Right ventricle myocardium superior (tissue), 1 donor: ENCODE measurements at places on chromosomes 4 and X. TPM values are rescaled to one million over a fixed set of nuclear protein-coding genes. Genes with fewer than 3 reads are reported as not detected.

DNA sequence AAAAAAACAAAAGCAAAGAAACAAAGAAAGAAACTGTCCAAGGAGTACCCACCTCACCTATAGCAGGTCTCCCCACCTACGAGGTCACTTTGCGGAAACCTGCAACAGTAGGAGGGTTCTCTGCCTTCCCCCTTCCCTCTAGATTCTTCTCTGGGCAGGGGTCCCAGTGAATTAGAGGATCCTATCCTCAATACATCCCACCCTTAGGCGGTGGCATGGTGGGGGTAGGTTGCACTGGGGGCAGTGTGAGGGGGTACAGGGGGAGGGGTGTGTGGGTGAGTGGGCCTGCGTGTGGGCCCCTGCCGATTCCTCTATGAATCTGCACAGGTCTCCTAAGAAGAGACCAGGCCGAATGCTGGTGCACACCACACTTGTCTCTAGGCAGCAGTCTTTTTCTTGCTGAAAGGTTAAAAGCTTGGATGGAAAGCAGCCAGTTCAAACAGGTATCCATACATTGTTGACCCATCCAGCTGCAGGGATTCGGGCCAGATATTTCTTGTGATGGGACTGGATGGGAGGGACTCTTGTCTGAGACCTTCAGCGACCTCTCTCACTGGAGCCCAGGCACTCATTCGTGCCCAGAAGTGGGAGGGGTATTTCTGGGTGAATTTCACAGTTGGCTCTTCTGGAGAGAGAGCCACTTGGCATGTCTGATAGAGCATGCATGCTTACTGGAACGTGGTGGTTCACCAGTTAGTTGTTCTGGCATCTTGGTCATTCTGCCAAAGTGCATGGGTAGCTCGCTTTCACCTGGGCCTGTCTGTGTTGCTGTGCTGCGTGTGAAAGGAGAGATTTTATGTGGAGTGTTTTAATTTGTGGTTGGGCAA, 65.6 kb downstream of the NBDY start:
- no peak for DNase-seq

- DNase-seq, result no peak
Observed at GRCh38 chr4:73613130-73613529, 7.1 kb downstream of the RASSF6 start.

DNA sequence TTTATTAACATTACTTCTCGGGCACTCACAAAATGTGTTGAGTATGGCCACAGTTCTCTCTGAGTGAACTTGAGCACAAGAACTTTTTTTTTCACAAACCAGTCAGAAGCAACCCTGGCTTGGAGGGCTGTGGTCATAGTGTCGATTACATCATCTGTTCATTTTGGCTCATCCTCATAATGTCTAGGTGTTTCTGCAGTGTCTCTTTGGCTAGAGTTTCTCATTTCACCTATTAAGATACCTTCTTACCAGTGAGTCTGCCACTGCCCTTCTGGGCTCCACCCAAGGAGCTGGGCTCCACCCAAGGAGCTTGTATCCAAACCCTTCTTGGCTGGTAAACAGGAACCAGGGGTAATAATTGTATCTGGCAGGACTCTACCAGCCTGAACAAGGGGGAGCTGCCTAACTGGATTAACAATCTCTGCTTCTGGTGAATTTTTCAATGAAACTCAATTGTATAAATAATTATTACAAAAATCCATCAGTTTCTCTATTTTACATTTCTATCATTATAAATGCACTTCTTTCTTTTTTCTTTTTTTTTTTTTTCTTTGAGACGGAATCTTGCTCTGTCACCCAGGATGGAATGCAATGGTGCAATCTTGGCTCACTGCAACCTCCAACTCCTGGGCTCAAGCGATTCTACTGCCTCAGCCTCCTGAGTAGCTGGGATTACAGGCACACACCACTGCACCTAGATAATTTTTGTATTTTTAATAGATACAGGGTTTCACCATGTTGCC, 667.7 kb upstream of the SLIT2 start:
- no peak for DNase-seq

DNA sequence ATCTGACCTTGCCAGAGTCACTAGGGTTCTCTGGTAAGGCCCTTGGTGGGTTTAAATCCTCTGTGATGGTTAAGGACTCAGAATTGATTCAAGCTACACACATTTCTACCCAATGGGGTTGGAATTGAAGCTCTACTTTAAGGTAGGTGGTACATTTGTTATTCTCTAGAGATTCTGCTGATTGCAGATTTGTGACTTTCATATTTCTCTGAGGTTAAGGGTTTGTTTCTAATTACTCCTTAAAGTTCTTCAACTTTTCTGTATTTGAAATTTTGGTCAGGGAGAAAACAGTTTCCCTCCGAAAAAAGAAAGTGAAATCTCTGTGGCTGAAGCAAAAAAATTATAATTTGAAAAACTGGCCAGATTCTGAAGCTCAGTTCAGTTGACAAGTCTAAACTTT, 25.8 kb upstream of the USP46 start:
- no peak for DNase-seq

DNA sequence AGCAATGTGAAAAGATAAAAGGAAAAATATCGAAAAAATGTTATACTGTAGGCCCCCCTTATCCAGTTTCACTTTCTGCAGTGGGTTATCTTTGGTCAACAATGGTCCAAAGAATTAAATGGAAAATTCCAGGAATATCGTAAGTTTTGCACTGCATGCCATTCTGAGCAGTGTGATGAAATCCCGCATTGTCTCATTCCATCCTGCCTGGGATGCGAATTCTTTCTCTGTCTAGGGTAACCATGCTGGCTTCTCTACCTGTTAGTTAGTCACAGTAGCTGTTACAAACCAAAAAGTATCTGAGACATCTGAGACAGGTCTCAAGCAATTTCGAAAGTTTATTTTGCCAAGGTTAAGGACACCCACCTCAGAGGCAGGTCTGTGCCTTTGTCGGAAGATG, 170.3 kb downstream of the COX18 start:
- no peak for DNase-seq

DNA sequence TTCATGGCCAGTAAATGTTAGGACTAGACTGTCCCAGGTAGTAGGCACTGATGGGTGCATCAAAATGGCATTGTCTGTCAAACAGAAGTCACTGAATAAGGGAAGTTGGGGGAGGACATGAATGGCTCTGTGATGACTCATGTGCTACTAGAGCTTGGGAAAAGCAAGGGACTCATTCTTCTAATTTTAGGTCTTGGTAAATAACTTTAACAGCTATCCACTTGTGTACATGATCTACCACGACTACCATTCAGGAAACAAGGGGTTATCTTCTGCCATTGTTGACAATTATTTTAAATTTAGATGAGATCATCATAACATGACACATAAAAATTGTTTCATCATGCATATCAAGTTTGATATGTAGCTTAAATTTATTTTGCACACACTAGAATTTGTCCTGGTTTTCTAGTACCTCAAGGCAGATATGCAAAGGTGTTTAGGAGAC, 6.3 kb downstream of the AREG start:
- no peak for DNase-seq

GRCh38 chr4:158397781-158398180, 123.9 kb upstream of the RXFP1 start:
- DNase-seq, result no peak

DNA sequence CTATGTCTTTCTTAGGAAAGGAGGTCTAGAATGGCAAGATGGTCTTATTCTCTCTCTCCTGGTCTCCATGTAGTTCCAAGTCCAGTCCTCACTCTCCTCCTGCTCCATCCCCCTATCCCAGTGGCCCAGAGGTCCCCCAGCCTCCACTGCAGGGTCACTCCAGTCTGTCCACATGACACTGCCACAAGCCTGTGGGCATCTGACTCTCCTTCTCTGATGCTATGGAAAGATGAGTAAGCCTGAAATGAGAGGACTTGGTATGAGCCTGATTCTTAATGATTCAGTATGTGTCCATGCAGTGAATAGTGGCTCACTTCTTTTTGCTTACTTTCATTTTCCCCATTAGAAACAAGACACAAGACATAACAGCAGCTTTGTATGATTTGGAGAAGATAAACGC, 516.8 kb upstream of the ADGRL3 start:
- DNase-seq, result no peak

DNA sequence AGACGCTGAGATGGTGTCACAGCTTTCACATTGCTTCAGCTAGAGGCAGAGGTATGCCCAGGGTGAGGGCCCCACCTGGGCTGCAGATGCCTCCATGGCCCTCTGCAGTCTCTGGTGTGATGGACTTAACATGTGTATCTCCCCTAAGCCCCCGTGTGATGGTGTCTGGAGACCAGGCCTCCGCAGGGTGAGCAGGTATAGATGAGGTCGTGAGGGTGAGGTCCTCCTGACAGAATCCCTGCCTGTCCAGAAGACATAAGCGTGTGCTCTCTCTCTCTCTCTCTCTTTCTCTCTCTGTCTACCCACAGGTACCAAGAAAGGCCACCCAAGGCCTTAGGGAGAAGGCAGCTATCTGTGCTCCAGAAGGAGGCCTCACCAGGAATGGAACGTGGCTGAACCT, 50.9 kb downstream of the CPZ start:
- DNase-seq, result no peak

DNA sequence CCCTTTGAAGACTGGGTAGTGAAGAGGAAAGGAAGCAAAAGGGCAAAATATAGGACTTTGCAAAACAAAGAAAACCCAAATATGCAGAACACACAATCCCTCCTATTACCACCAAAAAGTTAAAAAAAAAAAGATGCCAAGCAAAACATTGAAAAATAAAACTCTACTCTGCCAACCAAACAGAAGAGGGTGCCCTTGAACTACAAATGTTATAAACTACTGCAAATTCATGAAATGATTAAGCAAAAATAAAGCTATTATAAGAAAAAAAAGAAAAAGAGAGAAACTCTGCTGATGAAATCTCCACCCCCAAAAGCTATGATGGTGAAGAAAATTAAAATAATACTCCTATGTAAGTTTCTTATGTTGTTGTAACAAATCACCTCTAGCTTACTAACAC, 168.5 kb upstream of the STK26 start:
- no peak for DNase-seq

- DNase-seq, result no peak
Observed at GRCh38 chr4:4386296-4386735, 586 bp upstream of the NSG1 start.

DNA sequence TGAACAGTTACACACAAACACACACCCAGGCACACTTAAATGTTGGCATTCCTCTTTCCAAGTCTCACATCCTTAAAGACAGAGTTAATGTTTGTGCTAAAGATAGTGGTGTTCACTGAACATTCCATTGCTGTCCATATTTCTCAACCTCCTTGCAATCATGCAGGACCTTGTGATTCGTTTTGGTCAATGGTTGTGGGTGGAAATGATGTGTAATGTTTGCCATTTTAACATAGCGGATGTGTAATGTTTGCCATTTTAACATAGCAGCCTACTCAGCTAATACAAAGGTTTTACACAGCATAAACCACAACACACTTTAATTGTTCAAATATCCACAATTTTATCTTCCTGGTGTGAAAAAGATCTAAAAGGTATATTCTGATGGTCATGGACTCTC, 93.9 kb downstream of the CEP44 start:
- DNase-seq, result no peak

DNA sequence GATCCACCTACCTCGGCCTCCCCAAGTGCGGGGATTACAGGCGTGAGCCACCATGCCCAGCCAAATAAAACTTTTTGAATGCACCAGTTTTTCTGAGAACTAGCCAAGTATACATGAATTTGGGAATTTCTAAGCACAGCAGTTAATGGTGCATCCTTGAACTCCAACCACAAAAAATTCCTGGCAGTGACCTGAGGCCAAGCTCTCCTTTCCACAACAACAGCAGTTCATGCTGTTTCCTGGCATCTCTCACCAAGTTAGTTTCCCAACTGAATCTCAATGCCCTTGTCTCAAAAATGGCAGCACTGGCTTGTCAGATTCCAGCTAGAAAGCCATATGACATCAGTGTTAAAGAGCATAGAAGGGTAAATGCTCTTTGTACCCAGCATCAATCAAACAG, 15.9 kb upstream of the XKRX start:
- DNase-seq, result no peak

DNA sequence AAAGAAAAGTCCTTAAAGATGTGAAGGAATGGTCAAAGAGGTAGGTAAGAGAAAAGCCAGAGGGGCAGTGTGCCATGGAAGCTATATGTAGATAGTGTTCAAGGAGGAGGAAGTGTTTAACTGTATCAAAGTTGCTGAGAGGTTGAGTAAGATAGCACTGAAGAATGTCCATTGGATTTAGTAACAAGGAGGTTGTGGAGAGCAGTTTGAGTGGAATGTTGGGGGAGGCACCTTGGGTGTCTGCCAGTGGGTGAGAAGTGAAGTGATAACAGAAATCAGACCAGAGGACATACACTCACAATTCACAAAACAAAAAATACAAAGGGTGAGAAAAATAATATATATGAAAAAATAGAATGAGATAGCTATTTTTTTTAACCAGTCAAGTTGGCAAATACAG, 121.3 kb upstream of the AMOT start:
- no peak for DNase-seq

DNA sequence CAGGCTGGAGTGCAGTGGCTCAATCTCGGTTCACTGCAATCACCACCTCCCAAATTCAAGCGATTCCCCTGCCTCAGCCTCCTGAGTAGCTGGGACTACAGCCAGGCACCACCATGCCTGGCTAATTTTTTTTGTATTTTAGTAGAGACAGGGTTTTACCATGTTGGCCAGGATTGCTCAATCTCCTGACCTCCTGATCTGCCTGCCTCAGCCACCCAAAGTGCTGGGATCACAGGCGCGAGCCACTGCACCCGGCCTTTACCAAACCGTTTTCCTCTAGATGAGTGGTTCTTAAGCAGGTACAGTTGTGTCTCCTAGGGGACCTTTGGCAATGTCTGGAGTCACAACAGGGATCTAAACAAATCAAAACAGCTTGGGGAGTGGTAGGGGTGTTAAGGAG, 11.6 kb downstream of the AMELX start:
- DNase-seq, result no peak

DNA sequence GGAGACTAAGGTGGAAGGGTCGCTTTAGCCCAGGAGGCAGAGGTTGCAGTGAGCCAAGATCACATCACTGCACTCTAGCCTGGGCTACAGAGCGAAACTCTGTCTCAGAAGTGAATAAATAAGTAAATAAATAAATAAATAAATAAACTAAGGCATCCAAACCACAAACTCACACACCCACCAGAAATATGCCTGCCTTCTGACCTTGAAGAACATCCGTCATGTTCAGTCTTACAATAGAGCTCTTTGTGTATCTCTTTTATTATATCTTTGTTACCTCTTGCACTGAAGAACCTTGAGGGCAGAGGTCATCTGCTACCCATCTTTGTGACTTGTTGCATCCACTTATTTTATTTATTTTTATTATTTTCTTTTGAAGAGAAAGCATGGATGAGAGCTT, 71.6 kb downstream of the PRRG1 start:
- no peak for DNase-seq

The SRPX2 gene
- total RNA-seq, result 8.6 TPM

The OTOP1 gene
- total RNA-seq, result not detected

The MAGEB1 gene
- total RNA-seq, result not detected

The FANCB gene
- total RNA-seq, result 0.35 TPM

The CENPU gene
- total RNA-seq, result 1.7 TPM

The MXRA5 gene
- 1.3 TPM for total RNA-seq

The AKAP17A gene
- 12.4 TPM for total RNA-seq

The EMCN gene
- 31.8 TPM for total RNA-seq

The NDST4 gene
- total RNA-seq, result not detected
